ENCODE measurements at places on chromosomes 2 and 18.

- DNase-seq = no peak
Observed at GRCh38 chr2:12221584-12221983, 475.2 kb downstream of the LPIN1 start.

GRCh38 chr2:180038997-180039396 lies 31.9 kb upstream of the CWC22 start:
- no peak for DNase-seq

GRCh38 chr2:173990970-173991819 lies 26.0 kb upstream of the SP3 start:
- DNase-seq = no peak

GRCh38 chr2:196955036-196955435 lies 28.5 kb upstream of the PGAP1 start:
- DNase-seq = no peak

- DNase-seq = no peak
Observed at GRCh38 chr2:127844973-127845372, 13.0 kb downstream of the POLR2D start.

- no peak for DNase-seq
Observed at GRCh38 chr2:24253303-24253919, 78.6 kb downstream of the FAM228A start.

DNA sequence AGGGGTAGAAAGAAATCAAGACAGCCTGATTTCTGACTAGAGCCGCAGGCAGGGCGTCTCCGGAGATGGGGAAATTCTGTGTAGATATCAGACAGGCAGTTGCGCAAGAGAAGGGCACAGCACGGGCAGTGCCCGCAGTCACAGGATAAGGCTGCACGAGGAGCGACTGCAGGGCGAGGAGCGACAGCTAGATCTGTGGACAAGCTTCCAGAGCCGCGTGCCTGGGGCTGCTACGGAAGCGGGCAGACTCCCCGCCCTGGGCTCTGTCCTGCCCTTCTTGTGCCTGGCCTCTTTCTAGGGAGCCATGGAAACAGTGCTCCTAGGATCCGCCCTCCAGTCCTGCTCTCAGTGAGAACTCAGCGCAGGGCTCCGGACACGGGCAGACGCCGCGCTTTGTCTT lies 12.6 kb downstream of the MC5R start:
- DNase-seq = no peak

GRCh38 chr2:191151331-191151730 lies 537 bp upstream of the STAT4 start:
- peak; percentile 34 for DNase-seq

GRCh38 chr18:55300421-55300935 lies 287.5 kb downstream of the TCF4 start:
- no peak for DNase-seq

GRCh38 chr2:11154016-11154922 lies 998 bp upstream of the SLC66A3 start:
- peak; percentile 52 for DNase-seq

DNA sequence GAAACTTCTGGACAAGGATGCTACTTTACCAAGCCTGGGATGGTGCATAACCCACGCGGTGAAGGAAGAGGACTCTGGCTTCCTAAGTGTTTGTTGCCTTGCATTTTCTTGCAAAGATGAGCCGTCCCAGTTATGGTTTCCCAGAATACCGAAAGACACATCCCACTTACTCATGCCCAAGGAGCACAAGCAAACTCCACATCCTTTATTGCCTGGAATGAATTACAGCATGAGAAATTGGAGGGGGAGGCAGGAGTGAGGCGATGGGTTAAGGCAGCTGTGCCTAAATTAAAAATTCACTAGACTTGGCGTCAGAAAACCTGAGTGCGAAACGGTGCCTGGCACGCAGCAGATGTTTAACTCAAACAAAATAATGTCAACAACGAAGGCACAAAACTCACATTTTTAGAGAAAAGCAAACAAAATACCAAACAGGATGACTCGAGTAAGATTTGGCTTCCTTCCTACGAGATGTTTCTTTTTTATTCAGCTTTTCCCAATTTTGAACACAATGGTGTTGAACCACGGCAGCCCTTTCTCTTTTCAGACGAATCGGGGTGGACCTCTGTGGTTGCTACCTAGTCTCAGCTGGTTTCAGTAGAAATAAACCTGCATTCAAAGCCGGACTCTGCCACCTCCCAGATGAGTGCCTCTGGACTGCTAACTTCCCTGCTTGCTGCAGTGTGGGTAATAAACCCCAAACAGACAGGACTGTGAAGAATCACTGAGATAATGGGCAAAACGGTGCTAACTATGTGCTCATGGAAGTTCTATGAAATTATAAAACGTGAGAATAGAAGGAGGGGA lies 100.3 kb upstream of the NCK2 start:
- no peak for DNase-seq

DNA sequence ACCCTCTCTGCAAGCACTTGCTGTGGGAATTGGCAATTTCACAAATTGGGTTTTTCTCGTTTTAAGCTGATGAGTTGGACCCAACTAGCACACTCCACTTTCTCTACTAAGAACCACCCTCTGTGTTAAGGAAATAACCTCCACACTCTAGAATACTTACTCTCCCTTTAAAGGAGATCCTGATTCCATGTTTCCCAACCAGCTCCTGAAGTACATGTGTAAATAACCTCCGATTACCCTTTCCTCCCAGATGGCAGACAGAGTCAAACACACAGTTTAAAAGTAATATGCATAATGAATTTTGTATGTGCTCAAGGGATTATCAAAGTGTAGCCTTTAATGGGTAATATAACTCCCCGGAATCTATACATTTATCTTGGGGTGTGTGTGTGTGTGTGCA lies 171.3 kb upstream of the OSR1 start:
- DNase-seq = no peak

- DNase-seq = no peak
Observed at GRCh38 chr2:7060631-7061449, 143.6 kb downstream of the RNF144A start.

GRCh38 chr18:13730481-13730880 lies 4.0 kb downstream of the RNMT start:
- DNase-seq = no peak
